ENCODE measurements at places on chromosomes 11 and 22.

DNA sequence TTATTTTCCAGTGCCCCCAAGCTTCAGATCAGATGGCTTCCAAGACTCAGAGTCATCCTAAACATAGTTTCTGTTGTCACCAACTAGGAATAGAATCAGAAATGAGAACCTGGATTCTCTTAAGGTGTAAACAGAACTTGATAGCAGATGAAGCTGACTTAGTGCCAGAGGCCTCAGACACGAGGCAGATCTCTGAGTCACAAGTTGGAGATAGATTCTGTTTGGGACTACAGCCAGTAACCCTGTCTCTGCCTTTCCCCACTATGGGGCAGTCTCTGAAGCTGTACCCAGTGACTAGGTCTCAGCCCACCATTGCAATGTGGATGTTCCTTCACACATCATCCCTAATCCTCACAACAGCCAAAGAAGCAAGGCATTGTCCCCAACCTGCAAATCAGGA is 25.4 kb downstream of the NEU3 start:
- no peak for DNase-seq
- no peaks in the 10 kb centered on the region for H3K4me1 ChIP-seq
- no peak overlapping the region for H3K27ac ChIP-seq
- H3K36me3 ChIP-seq: no peaks in the 10 kb centered on the region

DNA sequence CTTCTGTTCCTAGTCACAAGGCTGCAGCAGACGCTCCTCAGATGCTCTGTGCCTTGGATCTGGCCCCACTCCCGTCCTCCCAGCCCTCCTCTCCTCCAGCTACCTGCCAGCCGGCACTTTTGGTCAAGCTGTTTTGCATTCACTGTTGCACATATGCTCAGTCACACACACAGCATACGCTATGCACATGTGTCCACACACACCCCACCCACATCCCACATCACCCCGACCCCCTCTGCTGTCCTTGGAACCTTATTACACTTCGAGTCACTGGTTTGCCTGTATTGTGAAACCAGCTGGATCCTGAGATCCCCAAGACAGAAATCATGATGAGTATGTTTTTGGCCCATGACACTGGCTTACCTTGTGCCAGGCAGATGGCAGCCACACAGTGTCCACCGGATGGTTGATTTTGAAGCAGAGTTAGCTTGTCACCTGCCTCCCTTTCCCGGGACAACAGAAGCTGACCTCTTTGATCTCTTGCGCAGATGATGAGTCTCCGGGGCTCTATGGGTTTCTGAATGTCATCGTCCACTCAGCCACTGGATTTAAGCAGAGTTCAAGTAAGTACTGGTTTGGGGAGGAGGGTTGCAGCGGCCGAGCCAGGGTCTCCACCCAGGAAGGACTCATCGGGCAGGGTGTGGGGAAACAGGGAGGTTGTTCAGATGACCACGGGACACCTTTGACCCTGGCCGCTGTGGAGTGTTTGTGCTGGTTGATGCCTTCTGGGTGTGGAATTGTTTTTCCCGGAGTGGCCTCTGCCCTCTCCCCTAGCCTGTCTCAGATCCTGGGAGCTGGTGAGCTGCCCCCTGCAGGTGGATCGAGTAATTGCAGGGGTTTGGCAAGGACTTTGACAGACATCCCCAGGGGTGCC is 109.8 kb downstream of the BCR start:
- no peak overlapping the region for H3K4me3 ChIP-seq
- no peaks in the 10 kb centered on the region for H3K36me3 ChIP-seq
- H3K4me1 ChIP-seq: no peaks in the 10 kb centered on the region
- H3K27ac ChIP-seq: no peak overlapping the region

DNA sequence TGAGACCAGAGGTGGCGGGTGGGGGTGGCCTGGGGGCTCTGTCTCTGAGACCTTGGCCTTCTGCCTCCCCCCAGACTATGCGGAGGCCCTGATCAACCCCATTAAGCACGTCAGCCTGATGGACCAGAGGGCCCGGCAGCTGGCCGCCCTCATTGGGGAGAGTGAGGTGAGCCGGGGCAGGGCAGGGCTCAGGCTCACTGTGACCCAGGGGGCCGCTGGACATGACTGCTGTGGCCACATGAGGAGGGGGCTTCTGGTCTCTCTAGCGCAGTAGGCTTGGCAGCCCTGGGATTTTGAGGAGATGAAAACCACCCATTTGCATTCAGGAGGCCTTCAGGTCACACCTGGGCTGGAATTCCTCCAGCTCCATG is 12.6 kb downstream of the PLCB3 start:
- H3K36me3 ChIP-seq: no peaks in the 10 kb centered on the region
- no peaks in the 10 kb centered on the region for H3K27me3 ChIP-seq
- no peak for DNase-seq
- H3K27ac ChIP-seq: no peak overlapping the region
- no peak overlapping the region for H3K4me3 ChIP-seq
- H3K4me1 ChIP-seq: no peaks in the 10 kb centered on the region

DNA sequence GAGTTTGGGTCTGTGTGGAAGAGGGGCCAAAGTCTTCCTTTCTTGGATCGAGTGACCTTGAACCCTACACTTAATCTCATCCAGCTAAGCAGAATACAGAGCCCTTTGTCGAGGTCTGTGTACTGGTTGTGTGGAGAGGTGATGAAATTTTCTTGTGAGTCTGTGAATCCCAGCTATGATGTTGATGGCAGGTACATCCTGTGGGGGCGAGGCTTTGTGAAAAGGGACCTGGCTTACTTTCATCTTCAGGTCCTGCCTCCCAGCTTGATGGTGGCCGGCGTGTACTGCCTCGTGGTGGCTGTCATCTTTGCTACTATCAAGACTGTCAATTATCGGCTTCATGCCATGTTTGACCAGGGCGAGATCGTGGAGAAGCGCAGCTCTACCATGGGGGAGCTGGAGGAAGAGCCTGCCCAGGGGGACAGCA is 1.0 kb downstream of the PCNX3 start:
- H3K36me3 ChIP-seq: no peaks in the 10 kb centered on the region
- no peak for DNase-seq
- peak overlapping the region; percentile 87 for H3K4me3 ChIP-seq
- H3K4me1 ChIP-seq: no peaks in the 10 kb centered on the region

- no peak for DNase-seq
- no peak overlapping the region for H3K4me3 ChIP-seq
- H3K27me3 ChIP-seq: no peaks in the 10 kb centered on the region
- no peaks in the 10 kb centered on the region for H3K4me1 ChIP-seq
- no peak overlapping the region for H3K27ac ChIP-seq
- no peaks in the 10 kb centered on the region for H3K36me3 ChIP-seq
These were observed 34.9 kb upstream of the OR10G7 start for GRCh38 chr11:124075841-124076651.

DNA sequence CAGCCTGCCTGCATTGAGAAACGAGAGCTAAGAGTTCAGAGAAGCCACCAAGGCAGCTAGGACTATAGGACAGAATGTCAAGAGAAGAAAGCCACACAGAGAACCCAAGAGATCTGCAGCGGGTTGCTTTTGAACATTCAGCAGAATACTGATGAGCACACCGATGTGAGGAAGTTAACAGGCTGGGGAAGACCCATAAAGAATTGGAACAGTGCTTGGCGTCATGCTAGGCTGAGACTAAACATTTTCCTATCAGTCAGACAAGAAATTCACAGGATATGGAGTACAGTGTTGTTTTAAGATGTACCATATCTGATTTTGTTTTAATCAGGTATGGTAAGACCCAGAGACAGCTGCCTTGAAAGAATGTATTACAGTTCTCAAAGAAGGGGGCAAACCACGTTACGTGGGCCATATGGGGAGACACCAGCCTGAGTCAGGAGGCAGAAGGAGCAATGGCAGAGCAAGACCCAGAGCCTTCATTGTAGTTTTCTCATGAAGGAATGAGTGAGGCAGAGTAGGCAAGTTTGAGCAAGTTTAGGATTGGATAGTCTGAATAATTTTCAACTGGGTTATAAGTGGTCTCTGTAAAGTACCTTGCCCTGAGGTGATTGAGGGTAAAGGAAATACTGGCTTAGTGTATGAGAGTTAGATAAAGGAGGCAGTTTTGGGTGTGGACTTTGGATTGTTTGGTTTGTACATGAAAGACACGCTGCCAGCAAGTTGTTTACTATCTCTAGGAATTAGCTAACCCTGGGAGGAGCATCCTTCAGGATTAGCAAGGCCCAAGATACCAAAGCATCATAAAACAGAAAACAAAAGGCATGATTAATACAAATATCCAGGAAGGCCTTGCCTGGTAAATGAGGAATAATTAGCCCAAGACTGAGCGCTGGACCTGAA is 14.3 kb downstream of the LRRC75B start:
- no peak overlapping the region for H3K4me3 ChIP-seq
- H3K36me3 ChIP-seq: no peaks in the 10 kb centered on the region
- peak overlapping the region; percentile 57 for H3K27ac ChIP-seq

DNA sequence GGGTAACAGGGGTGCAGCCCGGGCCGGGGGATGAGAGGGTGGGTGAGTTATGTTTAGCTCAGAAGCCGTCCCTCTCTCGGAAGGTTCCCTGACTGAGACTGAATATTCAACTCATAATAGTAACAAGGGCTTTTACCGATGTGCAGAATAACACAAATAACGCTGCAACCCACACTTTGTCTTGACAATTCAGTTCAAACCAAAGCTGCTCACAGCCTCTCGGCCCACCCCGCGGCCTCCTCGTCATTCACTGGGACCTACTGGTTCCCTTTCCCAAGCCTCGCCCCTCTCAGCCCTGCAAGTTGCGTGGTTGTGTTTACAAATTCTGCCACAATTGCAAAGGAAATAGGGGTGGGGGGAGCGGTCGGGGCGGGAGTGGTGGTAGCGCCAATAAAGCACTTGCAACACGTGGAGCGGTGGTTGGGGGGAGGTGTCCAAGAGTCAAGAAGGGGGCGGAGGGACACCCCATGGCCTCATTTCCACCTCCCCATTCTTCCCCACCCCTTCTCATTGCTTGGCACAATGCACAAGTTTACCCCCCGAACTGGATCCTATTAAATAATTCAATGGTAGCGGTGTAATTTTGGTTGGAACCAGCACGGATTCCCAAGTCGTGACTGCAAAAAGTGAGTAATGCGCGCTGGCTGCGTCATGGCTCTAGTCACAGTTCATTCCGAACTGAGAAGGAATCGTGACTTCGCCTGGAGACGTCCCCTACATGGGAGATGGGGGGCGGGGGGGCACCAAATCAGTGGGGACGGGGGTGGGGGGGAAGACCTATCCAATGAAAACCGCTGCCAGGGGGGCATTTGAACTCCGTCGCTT is 102.0 kb upstream of the HSD17B12 start:
- no peaks in the 10 kb centered on the region for H3K36me3 ChIP-seq
- H3K27me3 ChIP-seq: peaks cover 27% of the 10 kb centered on the region
- no peak for DNase-seq
- no peak overlapping the region for H3K4me3 ChIP-seq
- H3K4me1 ChIP-seq: peaks cover 32% of the 10 kb centered on the region

GRCh38 chr11:19828382-19829108 is 115.9 kb downstream of the NAV2 start:
- no peak overlapping the region for H3K4me3 ChIP-seq
- no peaks in the 10 kb centered on the region for H3K27me3 ChIP-seq
- DNase-seq: no peak
- no peaks in the 10 kb centered on the region for H3K4me1 ChIP-seq
